ENCODE measurements at places on chromosomes 5 and 9.

GRCh38 chr5:62969409-62970120 lies 390.9 kb downstream of the LRRC70 start:
- no peak for DNase-seq

DNA sequence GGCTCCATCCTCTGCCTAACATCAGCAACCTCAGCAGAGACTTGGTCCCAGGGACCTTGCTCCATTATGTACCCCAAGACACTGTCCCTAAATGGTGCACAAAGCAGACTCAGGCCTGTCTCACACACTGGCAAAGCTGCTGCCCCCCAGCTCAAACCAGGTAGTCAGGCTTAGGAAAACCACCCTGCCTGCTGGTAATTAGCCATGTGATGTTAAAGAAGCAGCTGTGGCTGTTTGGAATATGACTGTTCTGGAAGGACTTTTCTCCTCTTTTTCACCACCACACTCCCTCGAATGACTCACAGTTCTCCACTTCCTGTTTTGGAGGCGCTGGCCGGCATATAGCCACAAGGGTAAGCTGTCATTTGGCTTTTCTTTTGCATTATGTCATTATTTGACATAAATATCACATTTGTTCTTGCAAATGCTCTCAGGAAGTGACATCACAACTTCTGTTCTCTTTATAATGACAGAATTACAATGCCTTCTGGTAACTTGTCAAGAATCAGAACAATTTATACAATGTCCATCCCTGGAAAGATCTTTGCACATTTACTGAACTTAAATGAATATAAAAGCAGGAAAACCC lies 113.9 kb downstream of the SUSD1 start:
- peak; percentile 7 for DNase-seq

GRCh38 chr9:104313396-104314110 lies 190.5 kb upstream of the OR13F1 start:
- no peak for DNase-seq

DNA sequence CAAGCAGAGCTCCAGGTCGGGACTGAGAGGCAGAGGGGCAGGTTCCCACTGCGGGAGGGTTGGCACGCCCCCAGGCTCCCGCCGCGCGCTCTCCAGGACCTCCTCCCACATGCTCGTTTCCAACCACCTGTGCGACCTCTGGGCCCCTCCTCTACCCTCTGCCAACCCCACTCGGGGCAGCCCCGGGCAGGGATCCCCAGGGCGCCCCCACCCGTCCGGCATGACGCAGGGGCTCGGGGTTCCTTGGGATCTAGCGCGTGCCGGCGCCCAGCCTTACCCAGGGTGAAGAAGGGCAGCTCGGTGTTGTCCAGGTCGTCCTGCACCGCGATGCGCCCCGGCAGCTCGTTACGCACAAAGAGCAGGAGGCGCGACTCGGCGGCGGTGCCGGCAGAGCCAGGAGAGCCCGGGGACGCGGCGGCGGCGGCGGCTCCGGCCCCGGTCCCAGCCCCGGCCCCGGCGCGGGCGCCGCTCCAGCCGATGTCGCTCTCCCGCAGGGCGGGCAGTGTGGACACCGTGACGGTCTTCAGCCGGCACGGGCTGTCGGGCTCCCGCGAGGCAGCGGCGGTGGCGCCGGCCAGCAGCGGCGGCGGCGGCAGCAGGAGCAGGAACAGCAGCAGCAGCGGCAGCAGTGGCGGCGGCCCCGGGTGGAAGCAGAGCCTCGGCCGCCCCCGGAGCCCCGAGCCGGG lies 494 bp downstream of the ASTN2 start:
- DNase-seq: no peak

DNA sequence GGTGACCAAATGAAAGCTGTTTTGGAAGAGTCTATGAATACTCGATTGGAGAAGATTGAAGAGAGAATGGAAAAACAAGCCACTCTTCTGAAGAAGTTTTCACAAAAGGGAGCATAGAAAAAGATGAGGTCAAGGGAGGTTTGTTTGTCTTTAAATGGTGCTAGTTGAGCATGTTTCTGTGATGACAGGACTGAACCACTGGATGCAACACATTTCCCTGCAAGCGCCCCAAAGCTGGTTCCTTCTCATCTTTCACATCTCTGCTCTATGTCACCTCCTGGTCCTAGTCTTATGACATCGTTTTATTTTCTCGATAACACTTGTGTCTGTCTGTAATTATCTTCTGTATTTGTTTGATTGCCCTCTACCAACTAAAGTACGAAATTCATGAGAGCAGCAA lies 3.8 kb upstream of the CCDC192 start:
- no peak for DNase-seq

GRCh38 chr5:167853421-167853820 lies 438.0 kb upstream of the WWC1 start:
- no peak for DNase-seq

All from activated gamma-delta T cell treated with Interleukin-2 at 50 U/mL for 16 hours (primary cell).